ENCODE measurements at places on chromosomes 7 and 10.
A peak's percentile ranks its signal among the peaks of the same experiment; 100 is the strongest.

DNA sequence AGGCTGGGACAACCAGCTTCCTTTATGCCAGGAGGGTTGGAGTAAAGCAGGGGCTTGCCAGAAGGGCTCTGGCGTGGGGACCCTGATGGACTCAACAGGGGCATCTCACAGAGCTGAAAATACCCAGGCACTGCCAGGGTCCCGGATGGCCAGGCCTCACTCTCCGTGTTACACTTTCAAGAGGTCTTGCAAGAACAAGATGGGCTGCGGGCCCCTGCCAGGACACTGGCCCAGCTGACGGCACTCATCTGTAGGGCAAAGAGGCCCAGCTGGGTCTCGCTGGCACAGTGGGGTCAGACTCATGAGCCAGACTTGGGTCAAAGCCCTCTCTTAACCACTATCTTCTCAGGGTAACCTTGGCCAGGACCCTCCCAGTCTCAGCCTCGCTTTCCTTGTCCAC is 90.9 kb downstream of the FAM53B start:
- DNase-seq: no peak

DNA sequence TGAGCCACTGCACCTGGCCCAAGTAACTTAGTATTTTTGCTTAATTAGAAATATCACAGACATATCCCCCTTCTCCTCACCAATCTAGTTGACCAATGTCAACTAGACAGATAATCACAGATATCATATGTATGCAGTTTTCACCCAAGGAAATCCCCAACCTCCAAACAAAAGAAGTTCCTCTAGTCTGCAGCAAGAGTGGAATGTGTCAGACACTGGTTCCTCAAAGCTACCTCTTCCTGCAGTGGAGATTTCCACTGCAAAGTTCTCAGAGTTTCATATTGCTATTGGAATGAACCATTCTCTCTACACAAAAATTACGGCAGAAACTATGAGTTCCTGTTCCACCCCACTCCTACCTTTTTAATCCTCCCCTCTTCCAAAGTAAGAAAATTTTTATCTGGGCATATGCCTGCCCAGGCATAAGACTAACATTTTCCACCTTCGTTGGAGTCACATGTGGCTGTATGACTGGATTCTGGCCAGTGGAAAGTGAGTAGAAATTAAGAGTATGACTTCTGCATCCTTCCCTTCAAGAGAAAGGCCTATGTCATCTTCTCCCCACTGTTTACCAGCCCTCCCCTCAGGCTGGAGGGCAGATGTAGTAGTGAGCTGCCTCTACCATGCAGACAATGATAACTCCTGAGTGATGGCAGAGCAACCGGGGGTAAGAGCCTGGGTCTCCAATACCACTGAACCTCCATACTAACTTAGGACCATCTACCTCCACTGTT is 103.0 kb downstream of the MYOF start:
- no peak for DNase-seq

DNA sequence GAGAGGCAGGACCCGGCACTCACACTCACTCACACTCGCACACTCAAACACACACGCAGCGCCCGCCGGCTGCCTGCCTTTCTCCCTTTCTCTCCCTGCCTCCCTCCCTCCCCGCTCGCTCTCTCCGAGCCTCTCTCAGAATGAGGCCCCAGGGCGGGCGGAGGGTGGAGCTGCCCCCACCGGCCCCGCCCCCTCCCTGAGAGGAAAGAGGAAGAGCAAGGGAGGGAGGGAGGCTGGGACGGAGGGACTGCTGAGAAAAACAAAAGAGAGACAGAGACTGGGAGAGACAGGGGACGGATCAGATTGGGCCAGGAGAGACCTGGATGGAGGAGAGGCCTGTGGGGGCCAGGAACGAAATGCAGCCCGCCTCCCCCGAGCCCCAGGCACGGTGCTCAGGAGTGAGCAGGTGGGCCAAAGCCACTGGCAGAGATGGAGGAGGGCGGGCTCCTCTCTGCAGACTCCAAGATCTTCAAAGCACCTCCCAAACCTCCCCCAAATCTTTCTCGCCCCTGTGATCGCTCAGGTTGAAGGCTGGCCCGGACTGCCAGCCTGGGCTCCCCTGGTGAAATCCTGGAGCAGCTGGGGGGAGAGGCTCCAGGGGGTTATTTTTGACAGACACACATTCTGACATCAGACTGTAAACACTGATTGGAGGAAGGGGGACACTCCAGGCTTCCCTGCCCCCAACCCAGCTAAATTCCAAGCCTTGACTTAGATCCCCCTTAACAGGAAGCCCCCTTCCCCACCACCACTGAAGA is 5.1 kb downstream of the LDB1 start:
- DNase-seq: peak; percentile 63

GRCh38 chr10:107072786-107073185 is 91.7 kb downstream of the SORCS1 start:
- DNase-seq: no peak

GRCh38 chr10:58577437-58577777 is 64.7 kb downstream of the BICC1 start:
- peak; percentile 59 for DNase-seq

- DNase-seq: no peak
Observed at GRCh38 chr10:128003521-128003920, 96.6 kb downstream of the PTPRE start.

GRCh38 chr10:6255548-6256061 is 52.9 kb downstream of the PFKFB3 start:
- DNase-seq: no peak

DNA sequence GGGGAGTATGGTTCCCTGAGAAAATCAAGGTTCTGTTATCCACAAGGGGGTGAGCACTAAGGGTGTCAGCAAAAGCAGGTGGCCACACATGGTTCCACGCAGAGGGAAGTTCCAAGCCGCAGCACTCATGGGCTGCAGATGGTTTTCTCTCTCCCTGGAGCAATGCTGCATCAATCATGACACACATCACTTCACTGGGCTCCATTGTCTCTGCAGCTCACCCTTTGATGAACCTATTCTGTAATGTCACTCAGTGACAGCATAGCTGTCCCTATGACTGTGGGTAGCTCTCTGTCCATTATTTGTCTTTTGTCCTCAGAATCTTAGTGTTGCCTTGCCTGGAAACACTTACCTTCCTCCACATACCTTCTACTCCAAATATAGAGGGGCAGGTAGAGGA is 34.8 kb downstream of the LRRC18 start:
- no peak for DNase-seq

- DNase-seq: peak; percentile 62
Observed at GRCh38 chr7:115274-115911, 77.0 kb upstream of the FAM20C start.

DNA sequence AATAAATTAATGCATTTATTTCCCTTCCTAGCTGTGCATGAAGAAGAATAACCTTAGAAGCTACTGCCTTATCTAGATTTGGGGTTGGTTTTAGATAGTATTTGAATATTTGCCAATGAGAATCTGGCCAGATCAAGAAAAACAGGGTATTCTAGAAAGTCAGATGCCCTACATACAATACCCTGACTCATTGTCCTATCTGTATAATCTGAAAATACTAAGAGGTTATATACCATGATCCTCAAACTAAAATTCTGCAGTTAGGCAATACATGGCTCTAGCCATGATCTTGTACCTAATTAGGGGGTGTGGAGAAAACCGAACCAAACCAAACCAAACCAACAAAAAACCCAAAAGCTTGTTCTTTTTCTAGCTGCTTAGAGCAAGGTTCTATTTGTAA is 240.4 kb upstream of the LYZL1 start:
- DNase-seq: no peak

GRCh38 chr10:29313071-29313470 is 24.2 kb downstream of the LYZL1 start:
- DNase-seq: no peak

GRCh38 chr7:4931943-4932342 is 27.0 kb downstream of the MMD2 start:
- no peak for DNase-seq

DNA sequence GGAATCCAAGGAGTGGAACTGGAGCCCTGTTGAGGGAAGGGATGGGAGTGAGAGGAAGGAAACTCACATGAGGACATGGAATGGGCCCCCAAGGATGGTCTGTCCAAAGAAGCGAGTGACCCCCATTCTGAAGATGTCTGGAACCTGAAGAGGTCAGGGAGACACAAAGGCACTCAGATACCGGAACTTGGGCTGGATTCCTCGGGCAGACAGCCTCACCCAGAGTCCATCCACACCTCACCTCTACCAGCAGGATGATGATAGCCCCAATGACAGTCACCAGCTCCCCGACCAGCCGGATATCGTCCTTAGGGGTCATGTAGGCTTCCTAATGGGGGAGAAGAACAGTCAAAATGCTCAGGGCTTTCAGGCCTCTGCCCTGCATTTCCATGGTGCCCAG is 10.7 kb downstream of the TRPV6 start:
- DNase-seq: no peak

- DNase-seq: no peak
Observed at GRCh38 chr7:124387056-124387455, 354.2 kb upstream of the TMEM229A start.

DNA sequence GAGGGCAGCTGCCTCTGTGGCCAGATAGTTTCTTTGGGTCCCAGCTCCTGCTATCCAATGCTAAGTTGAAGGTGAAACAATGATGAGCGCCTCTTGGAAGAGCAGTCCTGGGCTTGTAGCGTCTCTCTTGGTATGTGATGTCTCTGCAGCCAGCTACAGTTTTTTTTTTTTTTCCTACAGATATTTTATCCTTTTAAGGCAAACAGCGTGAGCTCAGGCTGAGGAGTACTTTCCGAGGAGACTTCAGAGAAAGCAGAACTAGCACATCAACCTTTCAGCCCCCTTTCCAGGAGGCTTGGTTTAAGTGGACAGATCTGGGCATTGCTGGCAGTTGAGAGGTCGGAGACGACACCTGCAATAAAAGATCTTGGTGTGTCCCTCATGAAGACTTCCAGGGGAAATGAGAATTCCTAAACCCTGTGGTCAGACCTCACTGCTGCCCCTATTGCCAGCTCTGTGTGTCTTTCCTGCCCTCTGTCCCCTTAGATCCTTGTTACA is 9.1 kb downstream of the PRKG1 start:
- DNase-seq: peak; percentile 17

GRCh38 chr7:39594988-39595620 is 28.3 kb upstream of the RALA start:
- peak; percentile 27 for DNase-seq

- DNase-seq: peak; percentile 42
Observed at GRCh38 chr10:13834581-13835286, 248.0 kb downstream of the PRPF18 start.

GRCh38 chr10:52170776-52171175 is 143.3 kb upstream of the DKK1 start:
- no peak for DNase-seq

- DNase-seq: no peak
Observed at GRCh38 chr10:5036511-5036910, 32.9 kb upstream of the AKR1C2 start.

DNA sequence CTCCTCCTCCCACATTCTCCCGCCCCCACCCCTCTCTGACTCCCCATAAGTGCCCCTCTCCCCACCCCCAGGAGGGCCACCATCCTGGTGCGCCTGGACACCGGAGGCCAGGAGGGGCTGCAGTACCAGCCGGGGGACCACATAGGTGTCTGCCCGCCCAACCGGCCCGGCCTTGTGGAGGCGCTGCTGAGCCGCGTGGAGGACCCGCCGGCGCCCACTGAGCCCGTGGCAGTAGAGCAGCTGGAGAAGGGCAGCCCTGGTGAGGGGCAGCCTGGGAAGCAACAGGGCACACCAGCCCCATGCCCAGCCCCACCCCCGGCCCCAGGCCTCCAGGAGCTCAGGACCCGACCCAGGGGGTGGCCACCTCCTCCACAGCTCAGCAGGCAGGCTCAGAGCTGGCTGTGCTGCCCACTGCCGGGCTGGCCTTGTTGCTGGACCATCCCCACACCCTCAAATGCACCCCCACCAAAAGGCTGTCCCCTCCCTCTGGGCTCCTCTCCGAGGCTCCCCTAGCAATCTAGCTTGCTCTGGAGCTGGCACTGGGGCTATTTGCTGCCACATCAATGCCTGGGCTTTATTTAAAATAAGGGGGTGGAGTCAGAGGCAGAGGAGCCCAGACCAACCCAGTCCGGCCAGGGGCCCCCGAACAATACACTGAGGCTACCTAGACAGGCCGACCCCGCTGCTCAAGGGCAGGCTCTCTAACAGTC is 14.8 kb downstream of the ATG9B start:
- no peak for DNase-seq

DNA sequence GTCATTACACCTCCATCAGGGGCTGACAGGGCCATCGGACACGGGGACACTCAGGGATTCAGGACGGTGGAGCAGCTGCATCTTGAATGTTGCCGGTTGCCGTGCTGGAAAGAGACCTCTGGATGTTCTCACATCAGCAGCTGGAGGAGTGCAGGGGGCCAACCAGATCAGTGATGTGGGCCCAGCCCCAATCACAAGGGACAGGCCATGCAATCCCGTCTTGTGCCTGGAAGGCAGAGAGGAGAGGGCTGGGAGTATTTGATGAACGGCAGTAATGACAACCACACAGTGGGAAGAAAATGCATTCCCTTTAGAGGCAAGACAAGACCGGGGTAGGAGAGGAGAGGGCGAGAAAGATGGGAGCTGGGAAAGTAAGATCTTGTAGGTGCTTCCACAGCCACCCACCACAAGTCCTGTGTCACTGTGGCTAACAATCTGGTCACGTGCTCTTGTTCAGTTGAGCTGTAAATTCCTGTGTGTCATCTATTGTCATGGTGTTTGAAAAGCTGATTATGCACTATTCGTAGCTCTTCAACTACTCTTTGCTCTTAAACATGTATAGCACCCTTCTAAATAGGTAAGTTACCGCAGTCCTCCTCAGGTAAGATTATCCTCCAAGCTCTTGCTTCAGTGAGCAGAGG is 85.9 kb upstream of the LEP start:
- DNase-seq: no peak

GRCh38 chr7:604884-605531 is 85.4 kb upstream of the PDGFA start:
- no peak for DNase-seq

GRCh38 chr10:125222515-125223308 is 62.3 kb upstream of the CTBP2 start:
- DNase-seq: no peak

- peak; percentile 12 for DNase-seq
Observed at GRCh38 chr10:102065561-102066398, 631 bp downstream of the HPS6 start.

DNA sequence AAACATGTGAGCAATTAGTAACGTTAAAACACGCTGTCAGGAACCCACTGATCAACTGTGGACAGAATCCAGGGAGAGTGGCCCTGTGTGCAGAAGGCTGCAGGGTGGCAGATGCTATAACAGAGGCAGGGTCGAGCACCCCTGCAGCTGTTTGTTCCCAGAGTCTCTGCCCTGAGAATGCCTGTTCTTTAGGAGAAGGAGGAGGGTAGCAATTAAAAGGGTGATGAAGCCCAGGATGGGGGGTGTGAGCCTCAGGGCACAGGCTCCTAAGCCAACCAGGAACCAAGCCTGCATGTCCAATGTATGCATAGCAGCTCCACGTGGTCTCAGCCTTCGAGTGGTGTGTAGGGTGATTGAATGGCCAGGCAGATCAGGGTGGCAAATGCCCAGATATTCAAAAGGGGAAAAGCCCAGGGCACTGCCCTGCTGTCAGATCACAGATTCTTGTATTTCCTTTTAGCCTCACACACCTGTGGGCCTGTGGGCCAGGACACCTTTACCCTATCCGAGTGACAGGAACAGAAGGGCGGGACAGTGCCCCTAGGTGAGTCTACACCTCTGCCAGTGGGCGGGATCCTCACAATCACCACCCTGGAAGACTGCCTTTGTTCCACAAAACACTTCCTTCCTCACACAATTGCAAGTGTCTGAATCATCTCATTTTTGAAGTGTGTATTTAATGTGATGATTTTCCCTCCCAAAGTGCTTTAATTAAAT is 7.3 kb downstream of the WDFY4 start:
- no peak for DNase-seq

GRCh38 chr10:100184840-100185239 is 989 bp downstream of the ERLIN1 start:
- no peak for DNase-seq
